ENCODE measurements at places on chromosomes 12 and 14. TPM values are rescaled to one million over a fixed set of nuclear protein-coding genes. Genes with fewer than 3 reads are reported as not detected.
A peak's percentile ranks its signal among the peaks of the same experiment; 100 is the strongest.

- peaks cover 19% of the 10 kb centered on the region for H3K4me1 ChIP-seq
- H3K4me3 ChIP-seq = no peak overlapping the region
- no peak for DNase-seq
These were observed 5.8 kb downstream of the LDHB start for GRCh38 chr12:21651821-21652220.

Gene GALNT9
- total RNA-seq = not detected

DNA sequence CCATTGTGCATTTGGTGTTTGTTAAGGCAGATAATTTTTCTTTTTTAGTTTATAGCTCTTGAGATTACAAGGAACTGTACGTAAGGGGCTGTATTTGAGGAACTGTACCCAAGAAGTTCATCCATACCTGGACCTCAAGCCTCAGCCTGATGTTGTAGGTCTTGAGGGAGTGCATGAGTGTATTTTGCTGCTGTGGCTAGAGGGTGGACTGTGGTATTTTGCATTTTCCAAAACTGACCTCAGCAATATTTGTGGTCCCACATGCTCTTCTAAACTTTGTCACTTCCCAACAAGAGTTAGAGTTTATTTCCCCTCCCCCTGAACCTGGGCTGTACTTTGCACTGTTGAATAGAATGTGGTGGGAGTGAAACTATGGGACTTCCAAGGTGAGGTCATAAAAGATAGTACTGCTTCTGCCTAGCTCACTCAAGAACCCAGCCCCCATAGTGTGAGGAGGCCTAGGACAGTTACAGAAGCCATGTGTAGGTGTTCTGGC lies 42.2 kb upstream of the FBXO33 start:
- H3K27me3 ChIP-seq = peaks cover 6% of the 10 kb centered on the region
- H3K4me3 ChIP-seq = no peak overlapping the region
- no peak overlapping the region for H3K27ac ChIP-seq
- DNase-seq = no peak

DNA sequence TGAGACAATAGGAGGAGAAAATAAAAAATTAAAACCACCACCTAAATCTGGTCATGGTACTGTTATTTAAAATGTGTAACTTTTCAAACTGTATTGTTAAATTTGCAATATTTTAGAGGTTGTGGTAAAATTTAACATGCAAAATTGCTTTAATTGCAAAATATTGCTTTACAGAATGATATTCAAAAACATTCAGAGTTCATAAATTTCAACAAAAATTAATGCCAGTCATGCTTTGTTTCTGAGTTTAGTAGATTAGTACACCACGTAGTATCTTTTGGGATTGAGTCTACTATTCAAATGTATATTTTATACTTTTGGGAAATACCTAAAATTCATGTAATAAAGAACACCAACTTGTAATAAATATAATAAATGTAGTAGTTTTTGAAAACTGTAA lies 18.3 kb downstream of the ETFRF1 start:
- DNase-seq = no peak
- peaks cover 3% of the 10 kb centered on the region for H3K36me3 ChIP-seq
- no peak overlapping the region for H3K4me3 ChIP-seq
- H3K4me1 ChIP-seq = no peaks in the 10 kb centered on the region

DNA sequence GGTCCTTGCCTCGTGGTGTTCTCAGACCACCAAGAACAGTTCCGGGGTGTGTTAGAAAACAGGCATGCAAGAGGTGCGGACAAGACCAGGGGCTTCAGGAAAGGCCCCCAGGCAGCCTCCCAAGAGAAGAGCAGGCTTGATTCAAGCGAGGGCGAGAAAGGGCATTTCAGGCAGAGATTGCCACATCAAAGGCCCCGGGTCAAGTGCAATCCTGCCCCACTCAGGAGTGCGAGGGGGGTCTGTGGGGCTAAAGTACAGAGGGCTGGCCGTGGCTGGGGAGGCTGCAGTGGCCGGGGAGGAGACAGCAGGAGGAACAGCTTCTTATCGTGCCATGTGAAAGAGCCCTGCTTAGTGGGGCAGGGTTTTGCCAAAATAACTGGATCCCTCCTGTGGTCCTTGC lies 2.7 kb upstream of the BDKRB2 start:
- no peak overlapping the region for H3K27ac ChIP-seq
- no peak for DNase-seq
- peaks cover 4% of the 10 kb centered on the region for H3K27me3 ChIP-seq
- H3K36me3 ChIP-seq = peaks cover under 1% of the 10 kb centered on the region
- peaks cover 11% of the 10 kb centered on the region for H3K4me1 ChIP-seq

Gene CCDC177
- not detected for total RNA-seq

DNA sequence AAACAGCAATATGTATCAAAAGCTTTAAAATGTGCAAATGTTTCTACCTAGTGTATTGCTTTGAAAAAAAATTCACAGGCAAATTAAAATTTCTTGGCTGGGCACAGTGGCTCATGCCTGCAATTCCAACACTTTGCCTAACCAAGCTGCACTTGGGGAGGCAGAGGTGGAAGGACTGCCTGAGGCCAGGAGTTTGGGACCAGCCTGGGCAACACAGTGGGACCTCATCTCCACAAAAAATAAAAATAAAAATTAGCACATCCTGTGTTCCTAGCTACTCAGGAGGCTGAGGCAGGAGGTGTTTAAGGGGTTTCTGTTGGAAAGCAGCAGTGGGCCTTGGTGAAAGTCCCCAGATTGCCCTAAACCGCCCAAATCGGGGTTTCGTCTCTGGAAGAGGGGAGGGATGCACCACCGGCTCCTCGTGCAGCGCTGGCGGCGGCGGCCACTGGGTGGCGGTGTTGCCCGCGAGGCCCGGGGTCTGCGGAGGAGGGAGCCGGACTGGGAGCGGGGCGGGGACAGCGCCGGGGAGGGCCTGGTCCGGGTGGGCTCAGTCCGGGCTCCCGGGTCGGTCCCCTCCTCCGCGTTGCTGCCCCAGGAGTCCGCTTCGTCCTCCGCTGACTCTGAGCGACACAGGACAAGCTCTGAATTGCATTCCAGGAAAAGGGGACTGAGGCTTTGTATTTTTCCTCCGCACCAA lies 265.6 kb downstream of the AACS start:
- peaks cover 8% of the 10 kb centered on the region for H3K27me3 ChIP-seq
- peak; percentile 95 for DNase-seq
- peak overlapping the region; percentile 69 for H3K4me3 ChIP-seq
- H3K27ac ChIP-seq = no peak overlapping the region

DNA sequence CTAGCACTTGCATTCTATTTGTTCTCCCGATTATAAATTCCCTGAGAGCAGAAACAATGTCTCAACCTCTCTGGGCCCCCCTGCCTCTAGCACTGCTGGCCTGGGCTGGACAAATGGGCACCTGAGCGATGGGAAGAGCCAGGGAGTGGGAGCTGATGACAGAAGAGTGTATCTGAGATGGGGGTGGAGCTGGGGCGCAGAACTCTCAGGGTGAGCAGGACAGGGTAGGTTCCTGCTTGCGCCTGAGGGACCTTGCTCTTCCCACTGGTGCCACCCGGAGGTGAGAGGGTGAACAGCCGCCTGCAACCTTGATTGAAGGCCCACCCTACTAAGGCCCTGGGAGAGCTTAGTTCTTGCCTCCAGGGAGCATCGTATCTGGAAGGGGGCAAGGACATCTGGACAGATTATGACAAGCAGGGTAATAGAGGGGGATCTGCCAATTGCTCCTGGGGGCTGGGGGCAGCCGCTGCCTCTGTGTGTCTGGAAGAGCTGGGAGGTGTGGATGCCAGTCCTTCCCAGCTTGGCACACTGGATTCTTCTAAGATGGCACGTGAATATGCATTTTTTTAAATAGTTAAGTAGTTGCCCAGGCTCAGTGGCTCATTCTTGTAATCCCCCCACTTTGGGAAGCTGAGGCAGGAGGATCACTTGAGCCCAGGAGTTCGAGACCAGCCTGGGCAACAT lies 43.0 kb upstream of the TSPAN9 start:
- H3K4me1 ChIP-seq = peaks cover 68% of the 10 kb centered on the region
- peaks cover 22% of the 10 kb centered on the region for H3K27me3 ChIP-seq
- peak overlapping the region; percentile 59 for H3K4me3 ChIP-seq
- peaks cover 57% of the 10 kb centered on the region for H3K36me3 ChIP-seq

Gene BBOF1
- total RNA-seq = 2.3 TPM

- no peak overlapping the region for H3K27ac ChIP-seq
- no peak overlapping the region for H3K4me3 ChIP-seq
- DNase-seq = no peak
- H3K36me3 ChIP-seq = peaks cover 42% of the 10 kb centered on the region
These were observed 87.1 kb upstream of the ZFP36L1 start for GRCh38 chr14:68879841-68880575.

Gene NKX2-1
- total RNA-seq = not detected

- H3K4me3 ChIP-seq = no peak overlapping the region
- H3K27ac ChIP-seq = no peak overlapping the region
- H3K27me3 ChIP-seq = peaks cover 2% of the 10 kb centered on the region
- H3K36me3 ChIP-seq = no peaks in the 10 kb centered on the region
- peaks cover 25% of the 10 kb centered on the region for H3K4me1 ChIP-seq
- DNase-seq = no peak
These were observed 48.2 kb upstream of the DAAM1 start for GRCh38 chr14:59140106-59140843.

- H3K27me3 ChIP-seq = peaks cover 19% of the 10 kb centered on the region
- H3K4me1 ChIP-seq = peaks cover 12% of the 10 kb centered on the region
- H3K27ac ChIP-seq = peak within 1 kb of the TSS; percentile 97
- H3K4me3 ChIP-seq = peak within 1 kb of the TSS; percentile 95
These were observed at the start of gene CHFR for GRCh38 chr12:132887513-132888351. Gene CHFR (minus strand): TSS chr12:132887605. CDS start chr12:132887328, 277 bp downstream.

- peaks cover 14% of the 10 kb centered on the region for H3K27me3 ChIP-seq
- peaks cover 20% of the 10 kb centered on the region for H3K36me3 ChIP-seq
- H3K4me1 ChIP-seq = peaks cover 30% of the 10 kb centered on the region
- no peak for DNase-seq
- peak overlapping the region; percentile 96 for H3K27ac ChIP-seq
These were observed 884 bp upstream of the AMN1 start for GRCh38 chr12:31729705-31730104.

Gene GALNT16
- 2.8 TPM for total RNA-seq

- peaks cover 7% of the 10 kb centered on the region for H3K27me3 ChIP-seq
- no peaks in the 10 kb centered on the region for H3K36me3 ChIP-seq
- H3K4me1 ChIP-seq = no peaks in the 10 kb centered on the region
- no peak overlapping the region for H3K4me3 ChIP-seq
These were observed 339.1 kb downstream of the TMEM132D start for GRCh38 chr12:129564768-129565167.

Gene DTD2
- total RNA-seq = 5.1 TPM

DNA sequence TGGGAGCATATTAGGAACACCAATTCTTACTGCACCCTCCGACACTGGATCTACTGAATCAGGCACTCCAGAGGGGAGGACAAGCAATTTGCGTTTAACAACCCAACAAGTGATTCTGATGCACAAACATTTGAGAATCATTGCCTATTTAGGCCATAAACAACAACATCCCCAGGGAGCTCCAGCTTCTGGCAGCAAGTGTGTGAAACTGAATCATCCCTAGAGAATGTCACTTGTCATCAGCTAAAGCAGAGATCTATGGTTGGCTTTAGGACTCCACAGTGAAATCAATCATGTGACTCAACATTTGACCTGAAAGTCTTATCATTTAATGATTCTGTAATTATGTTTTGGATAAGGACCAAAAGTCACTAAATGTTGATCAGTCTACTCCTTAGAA lies 505.0 kb upstream of the FLRT2 start:
- H3K27ac ChIP-seq = no peak overlapping the region
- no peaks in the 10 kb centered on the region for H3K36me3 ChIP-seq
- no peak overlapping the region for H3K4me3 ChIP-seq
- H3K4me1 ChIP-seq = no peaks in the 10 kb centered on the region

DNA sequence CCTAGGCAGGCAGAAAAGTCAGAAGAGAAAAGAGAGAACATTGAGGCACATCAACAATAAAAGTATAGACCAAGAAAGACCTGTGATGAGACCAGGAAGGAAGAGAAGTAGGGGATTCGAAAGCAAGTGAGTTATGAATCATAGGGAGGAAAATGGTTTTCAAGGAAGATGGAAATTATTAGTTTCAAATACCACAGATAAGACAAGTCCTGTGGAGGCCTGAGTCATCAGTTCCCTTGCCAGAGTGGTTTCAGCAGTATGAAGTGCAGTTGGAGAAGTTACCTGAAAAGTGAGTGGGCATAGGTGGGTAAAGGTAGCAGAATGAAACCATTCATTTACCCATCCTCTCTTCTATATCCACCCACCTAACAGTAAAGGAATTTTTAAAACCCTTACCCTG lies 25.2 kb upstream of the TSPAN8 start:
- H3K4me3 ChIP-seq = no peak overlapping the region
- H3K27ac ChIP-seq = no peak overlapping the region
- no peaks in the 10 kb centered on the region for H3K4me1 ChIP-seq
- no peak for DNase-seq
- no peaks in the 10 kb centered on the region for H3K27me3 ChIP-seq
- H3K36me3 ChIP-seq = no peaks in the 10 kb centered on the region

Gene CELA1
- total RNA-seq = not detected

DNA sequence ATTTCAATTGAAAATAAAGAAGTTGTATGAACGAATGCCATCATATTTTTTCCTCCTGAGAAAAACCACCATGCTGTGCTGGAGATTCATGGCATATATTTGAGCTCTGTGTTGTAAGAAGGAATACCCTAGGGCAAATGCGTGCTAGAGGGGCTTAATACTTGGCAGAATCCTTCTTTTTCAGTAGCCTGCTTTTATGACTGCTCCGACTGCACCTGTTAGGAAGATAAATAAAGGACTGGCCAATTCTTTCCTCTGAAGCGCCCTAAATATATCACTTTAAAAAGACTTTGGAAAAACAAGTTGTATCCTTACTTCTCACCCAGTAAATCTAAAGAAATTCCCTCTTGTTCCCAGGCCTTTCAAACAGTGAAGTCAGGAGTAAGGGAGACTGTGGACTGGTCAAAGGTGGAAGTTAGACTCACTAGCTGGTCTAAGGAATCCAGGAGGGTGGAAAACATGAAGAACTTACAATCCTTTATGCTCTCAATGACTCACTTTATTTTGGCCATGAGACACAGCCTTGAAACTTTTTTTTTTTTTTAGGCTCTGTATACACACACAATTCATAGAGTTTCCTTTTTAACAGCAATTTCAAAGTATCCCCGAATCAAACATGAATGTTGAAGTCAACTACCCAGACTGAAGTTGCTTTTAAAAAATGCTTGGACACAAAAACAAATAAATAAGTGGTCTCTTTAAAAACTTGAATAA lies 5.2 kb downstream of the MYBPC1 start:
- no peak overlapping the region for H3K27ac ChIP-seq
- H3K4me1 ChIP-seq = no peaks in the 10 kb centered on the region
- H3K36me3 ChIP-seq = no peaks in the 10 kb centered on the region
- no peaks in the 10 kb centered on the region for H3K27me3 ChIP-seq
- H3K4me3 ChIP-seq = no peak overlapping the region

Gene ZFHX2
- 12.7 TPM for total RNA-seq

Gene KRT73
- 0.77 TPM for total RNA-seq

- no peaks in the 10 kb centered on the region for H3K4me1 ChIP-seq
- peaks cover 1% of the 10 kb centered on the region for H3K27me3 ChIP-seq
- H3K4me3 ChIP-seq = no peak overlapping the region
- H3K36me3 ChIP-seq = no peaks in the 10 kb centered on the region
- H3K27ac ChIP-seq = no peak overlapping the region
These were observed 36.1 kb downstream of the TMEM116 start for GRCh38 chr12:111976860-111977259.
